ENCODE measurements at places on chromosomes 7 and 10.

- no peak for DNase-seq
Observed at GRCh38 chr10:118291122-118291521, 51.0 kb downstream of the FAM204A start.

GRCh38 chr7:157845203-157845835 is 508.5 kb downstream of the DNAJB6 start:
- no peak for DNase-seq

DNA sequence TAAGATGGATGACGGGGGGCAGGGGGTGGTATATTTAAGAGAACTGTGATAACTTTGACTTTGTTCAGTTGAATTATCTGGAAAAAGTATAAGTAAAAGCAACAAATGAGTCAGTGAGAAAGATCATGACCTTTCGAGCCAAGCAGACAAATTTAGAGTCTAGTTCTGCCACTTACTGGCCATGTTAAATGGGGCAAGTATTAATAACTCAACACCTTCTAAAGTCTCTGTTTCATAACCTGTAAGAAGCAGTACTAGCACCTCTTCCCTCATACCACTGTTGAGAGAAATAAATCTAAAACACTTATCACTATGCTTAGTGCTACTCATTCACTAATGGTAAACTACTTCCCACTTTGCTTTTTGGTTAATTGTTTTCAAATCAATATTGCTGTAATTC is 604.4 kb upstream of the LRRN3 start:
- no peak for DNase-seq

DNA sequence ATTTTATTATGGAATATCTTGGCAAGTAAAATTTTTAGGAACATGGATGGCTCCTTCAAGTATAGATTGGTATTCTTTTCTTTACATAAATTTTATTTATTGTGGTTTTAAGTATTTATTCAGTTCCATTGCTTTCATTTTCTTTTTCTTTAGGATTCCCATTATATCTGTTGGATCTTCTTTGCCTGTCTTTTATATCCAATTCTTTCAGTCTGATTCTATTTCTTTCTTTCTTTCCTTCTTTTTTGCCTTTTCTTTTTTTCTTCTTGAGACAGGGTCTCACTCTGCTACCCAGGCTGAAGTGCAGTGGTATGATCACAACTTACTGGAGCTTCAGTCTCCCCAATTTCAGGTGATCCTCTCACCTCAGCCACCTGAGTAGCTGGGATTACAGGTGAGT is 74.2 kb upstream of the GLI3 start:
- no peak for DNase-seq
